Lung (tissue), 17 donors: ENCODE measurements at places on chromosomes 1 and 21.

DNA sequence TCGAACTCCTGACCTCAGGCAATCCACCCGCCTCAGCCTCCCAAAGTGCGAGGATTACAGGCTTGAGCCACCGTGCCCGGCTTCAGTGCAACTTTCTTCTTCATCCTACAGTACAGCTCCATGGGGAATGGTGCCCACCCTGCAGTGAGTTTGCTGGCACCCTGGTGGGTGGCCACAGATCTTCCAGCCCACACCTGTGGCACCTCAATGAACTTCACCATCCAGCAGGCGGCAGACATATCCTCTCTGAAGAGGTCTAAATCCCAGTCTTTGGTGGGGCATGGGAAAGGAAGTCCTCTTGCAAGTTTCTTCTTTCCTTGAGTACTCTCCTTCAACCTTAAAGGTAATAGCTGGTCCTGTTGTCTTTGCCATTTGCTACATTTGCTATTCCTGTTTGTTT lies 18.1 kb upstream of the ZBTB8A start:
- no peak overlapping the region for H3K27ac ChIP-seq
- no peaks in the 10 kb centered on the region for H3K36me3 ChIP-seq
- no peak overlapping the region for H3K4me3 ChIP-seq
- no peaks in the 10 kb centered on the region for H3K4me1 ChIP-seq

DNA sequence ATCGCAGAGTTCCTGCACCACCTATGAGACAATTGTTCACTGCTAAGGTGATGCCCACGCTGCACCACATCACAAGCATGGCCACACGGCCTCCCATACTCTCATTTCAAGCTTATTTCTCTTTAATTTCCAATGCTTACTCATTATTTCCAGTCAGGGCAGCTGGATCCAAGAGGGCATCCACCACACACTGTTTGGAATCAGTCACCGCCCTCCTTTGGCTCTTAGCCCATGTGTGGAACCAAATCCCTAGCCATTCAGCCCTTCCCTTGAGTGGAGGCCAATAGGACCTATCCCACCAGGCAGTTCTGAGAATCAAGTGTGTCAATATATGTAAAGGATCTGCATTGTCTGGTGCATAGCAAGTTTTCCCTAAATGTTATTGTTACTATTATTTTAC lies 26.3 kb upstream of the PALMD start:
- H3K4me3 ChIP-seq = no peak overlapping the region
- H3K4me1 ChIP-seq = no peaks in the 10 kb centered on the region
- no peak for DNase-seq
- H3K36me3 ChIP-seq = no peaks in the 10 kb centered on the region

DNA sequence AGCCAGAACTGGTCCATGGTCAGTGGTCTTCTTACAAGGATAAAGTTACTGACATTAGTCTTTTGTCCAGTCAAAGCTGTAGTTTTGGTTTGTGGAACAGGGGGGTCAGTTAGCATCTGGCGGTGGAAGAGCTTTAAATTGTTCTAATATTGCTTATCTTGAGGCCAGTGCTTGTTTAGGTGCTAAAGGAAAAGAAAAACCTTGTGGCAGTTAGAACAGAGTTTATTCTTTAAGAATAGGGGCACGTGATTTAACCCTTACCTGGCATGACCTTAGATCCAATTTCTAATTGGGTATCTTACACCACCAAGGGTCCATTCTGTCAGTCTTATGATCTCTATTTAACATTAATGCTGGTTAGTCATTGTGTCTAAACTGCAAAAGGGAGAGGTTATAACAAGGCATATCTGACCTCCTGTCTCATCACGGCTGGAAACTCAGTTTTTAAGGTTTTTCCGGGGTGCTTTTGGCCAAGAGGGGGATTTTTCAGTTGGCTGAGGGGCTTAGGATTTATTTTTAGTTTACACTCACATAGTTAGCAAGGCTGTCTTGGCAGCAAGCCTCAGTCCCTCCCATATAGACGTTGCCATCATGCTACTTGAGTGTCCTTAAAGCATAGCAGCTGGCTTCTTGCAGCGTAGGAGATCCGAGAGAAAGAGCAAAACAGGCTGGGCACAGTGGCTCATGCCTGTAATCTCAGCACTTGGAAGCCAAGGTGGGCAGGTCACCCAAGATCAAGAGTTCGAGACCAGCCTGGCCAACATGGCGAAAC lies 60.1 kb upstream of the FAM89A start:
- no peak overlapping the region for H3K27ac ChIP-seq
- H3K27me3 ChIP-seq = no peaks in the 10 kb centered on the region
- no peak overlapping the region for H3K4me3 ChIP-seq
- peak; percentile 100 for DNase-seq

DNA sequence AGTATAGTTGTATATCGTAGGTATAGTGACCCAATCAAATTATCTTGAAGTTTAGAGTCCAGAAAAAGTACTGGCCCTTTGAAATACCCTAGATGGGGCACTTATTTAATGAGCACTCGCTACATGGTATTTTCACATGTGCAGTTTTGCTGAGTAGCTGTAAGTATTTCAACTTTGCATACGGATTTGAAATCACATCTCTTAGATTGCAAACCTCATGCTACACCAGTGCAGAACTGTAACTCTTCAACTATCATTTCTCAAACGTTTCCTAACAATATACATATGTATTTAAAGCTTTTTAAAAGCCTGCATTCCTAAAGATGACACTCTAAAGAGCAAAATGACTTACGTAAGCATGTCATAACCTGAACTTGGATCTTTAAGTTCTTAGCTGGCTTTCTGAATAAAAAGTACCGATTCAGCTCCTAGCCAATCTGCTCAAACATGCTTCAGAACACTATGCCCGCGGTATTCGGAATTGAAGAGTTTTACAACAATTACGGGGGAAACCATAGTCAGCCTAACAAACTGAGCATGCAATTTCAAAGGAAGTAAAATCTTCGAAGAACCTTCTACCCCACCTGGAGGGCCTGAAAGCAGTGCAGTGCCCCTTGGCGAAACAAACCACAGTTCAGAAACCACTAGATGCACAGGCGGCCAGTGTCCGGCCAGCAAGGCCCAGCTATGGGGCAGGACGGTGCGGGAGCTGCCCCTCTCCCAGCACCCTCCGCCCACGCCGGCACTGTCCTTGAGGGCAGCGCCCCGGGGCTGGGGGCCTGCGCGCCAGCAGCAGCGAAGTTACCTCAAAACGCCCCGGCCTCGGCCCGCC lies 863 bp downstream of the FH start:
- peaks cover 11% of the 10 kb centered on the region for H3K36me3 ChIP-seq
- peak; percentile 32 for DNase-seq
- H3K27me3 ChIP-seq = peaks cover 7% of the 10 kb centered on the region
- H3K4me1 ChIP-seq = peaks cover 3% of the 10 kb centered on the region
- peak overlapping the region; percentile 97 for H3K27ac ChIP-seq

GRCh38 chr1:101077849-101078248 lies 52.3 kb upstream of the DPH5 start:
- DNase-seq = no peak
- H3K27me3 ChIP-seq = no peaks in the 10 kb centered on the region
- H3K36me3 ChIP-seq = no peaks in the 10 kb centered on the region
- H3K4me3 ChIP-seq = no peak overlapping the region
- no peak overlapping the region for H3K27ac ChIP-seq
- H3K4me1 ChIP-seq = no peaks in the 10 kb centered on the region

DNA sequence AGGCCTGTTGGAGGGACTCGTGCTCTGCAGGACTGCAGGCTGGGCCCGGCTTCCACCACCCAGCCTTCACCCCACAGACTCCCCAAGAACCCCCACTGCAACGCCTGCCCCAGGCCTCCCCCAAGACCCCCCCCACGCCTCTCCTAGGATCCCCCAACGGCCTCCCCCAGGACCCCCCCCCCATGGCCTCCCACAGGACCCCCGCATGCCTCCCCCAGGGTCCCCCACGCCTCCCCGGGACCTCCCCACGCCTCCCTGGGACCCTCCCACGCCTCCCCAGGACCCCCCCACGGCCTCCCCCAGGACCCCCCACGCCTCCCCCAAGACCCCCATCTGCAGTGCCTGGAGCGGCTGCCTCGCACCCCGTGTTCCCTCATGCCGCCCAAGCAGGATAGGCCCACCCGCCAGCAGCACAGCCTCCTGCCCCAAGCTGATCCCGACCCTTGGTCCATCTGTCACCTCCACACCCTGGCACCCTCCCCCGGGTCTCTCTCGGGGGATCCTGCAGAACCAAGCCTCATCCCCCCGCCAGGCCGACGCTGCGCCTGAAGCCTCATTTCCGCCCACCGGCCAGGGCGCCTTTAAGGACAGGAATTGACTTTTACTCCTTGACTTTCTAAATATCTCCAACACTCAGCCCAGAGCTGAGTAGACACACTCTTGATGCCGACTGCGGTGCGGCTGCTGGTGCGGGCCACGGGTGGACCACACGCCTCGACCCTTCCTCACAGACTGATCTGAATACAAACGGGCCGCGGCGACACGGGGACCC lies 14.1 kb upstream of the RNF223 start:
- no peak for DNase-seq
- no peaks in the 10 kb centered on the region for H3K27me3 ChIP-seq
- no peaks in the 10 kb centered on the region for H3K36me3 ChIP-seq

DNA sequence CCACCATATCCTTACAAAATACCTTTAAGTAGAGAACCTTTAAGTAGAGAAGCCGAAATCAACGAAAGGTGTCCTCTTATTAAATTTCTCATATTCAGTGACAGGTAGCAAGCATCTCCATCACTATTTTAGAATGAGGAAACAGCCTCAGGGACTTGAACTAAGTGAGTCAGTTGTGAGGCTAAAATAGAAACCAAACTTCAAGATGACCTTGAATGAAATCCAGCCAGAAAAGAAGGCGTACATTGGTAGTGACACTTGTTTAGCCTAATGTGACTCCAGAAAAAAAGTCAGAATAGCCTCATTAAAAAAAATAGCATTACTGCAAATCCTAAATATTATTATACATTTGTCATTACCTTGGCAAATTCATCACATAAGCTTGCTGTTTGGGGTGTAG lies 20.1 kb downstream of the RGS8 start:
- DNase-seq = no peak
- peaks cover 4% of the 10 kb centered on the region for H3K27me3 ChIP-seq
- no peak overlapping the region for H3K4me3 ChIP-seq

GRCh38 chr1:204072931-204073836 lies at the start of gene SOX13:
Gene SOX13, plus strand, starts transcription at chr1:204073115. Its CDS starts 39,801 bp downstream, at chr1:204112916.
- peak; percentile 96 for DNase-seq
- H3K27me3 ChIP-seq = no peaks in the 10 kb centered on the region
- peaks cover 38% of the 10 kb centered on the region for H3K4me1 ChIP-seq
- peak within 1 kb of the TSS; percentile 86 for H3K4me3 ChIP-seq
- H3K27ac ChIP-seq = peak within 1 kb of the TSS; percentile 76

DNA sequence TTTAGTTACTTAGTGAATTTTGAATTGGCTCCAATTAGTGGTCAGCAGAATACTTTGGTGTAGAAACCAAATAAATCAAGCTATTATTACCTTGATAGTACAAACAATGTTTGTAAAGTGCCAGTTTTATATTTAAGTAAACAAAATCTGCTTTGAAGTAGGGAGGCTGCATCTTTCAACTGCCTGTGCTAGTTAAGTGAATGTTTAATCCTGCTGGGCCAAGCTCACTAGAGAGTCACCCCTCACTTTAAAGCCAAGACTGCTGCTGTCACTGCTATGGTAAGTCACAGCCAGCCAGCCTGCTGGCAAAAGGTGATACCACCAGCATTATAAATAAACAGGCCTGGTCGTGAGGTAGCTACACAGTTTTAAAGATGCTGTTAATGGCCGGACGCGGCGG lies 10.3 kb upstream of the CFAP126 start:
- no peak overlapping the region for H3K27ac ChIP-seq
- no peak for DNase-seq
- no peaks in the 10 kb centered on the region for H3K4me1 ChIP-seq
- no peak overlapping the region for H3K4me3 ChIP-seq
- H3K36me3 ChIP-seq = no peaks in the 10 kb centered on the region
- no peaks in the 10 kb centered on the region for H3K27me3 ChIP-seq

DNA sequence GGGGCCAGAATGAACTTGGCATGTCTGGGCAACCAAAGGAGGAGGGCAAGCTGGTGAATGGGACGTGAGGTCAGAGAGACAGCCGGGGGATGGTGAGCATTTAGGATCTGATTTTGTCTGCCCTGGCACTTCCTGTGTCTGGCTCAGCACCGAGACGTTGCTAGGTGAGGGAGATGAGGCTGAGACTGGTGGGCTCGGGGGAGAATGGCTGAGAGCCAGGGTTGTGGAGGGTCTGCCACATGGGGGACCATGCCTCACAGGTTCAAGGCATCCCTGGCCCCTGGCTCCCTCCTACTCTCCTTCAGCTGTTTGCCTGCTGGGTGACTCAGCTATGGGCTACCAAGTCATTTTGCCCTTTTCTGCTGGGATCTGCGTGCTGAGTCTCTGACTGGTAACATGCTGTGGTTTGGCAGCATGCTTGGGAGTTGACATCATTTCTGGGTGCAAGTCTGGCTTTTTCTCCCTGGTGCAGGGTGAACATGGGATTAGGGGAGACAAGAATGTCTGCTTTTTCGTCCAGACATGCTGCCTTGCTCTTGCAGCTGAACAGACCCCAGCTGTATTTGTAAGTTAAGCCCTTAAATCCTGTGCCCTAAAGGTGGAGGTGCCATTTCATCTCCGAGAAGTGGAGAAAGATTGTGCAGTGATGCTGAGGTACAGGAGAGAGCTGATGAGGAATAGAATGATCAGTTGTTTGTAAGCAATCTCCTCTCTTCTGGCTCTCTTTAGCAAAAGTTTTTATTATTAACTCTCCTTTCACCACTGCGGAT lies 17.6 kb downstream of the GALNT2 start:
- no peak overlapping the region for H3K4me3 ChIP-seq
- peaks cover 5% of the 10 kb centered on the region for H3K4me1 ChIP-seq
- no peaks in the 10 kb centered on the region for H3K36me3 ChIP-seq
- no peak for DNase-seq

GRCh38 chr1:37238364-37239224 lies 204.3 kb upstream of the GRIK3 start:
- DNase-seq = no peak
- H3K36me3 ChIP-seq = no peaks in the 10 kb centered on the region
- H3K27me3 ChIP-seq = peaks cover 5% of the 10 kb centered on the region

GRCh38 chr1:11787251-11787803 lies 18.4 kb downstream of the MTHFR start:
- DNase-seq = peak; percentile 61
- no peaks in the 10 kb centered on the region for H3K27me3 ChIP-seq
- peaks cover 17% of the 10 kb centered on the region for H3K4me1 ChIP-seq
- peaks cover 17% of the 10 kb centered on the region for H3K36me3 ChIP-seq
- H3K4me3 ChIP-seq = no peak overlapping the region

DNA sequence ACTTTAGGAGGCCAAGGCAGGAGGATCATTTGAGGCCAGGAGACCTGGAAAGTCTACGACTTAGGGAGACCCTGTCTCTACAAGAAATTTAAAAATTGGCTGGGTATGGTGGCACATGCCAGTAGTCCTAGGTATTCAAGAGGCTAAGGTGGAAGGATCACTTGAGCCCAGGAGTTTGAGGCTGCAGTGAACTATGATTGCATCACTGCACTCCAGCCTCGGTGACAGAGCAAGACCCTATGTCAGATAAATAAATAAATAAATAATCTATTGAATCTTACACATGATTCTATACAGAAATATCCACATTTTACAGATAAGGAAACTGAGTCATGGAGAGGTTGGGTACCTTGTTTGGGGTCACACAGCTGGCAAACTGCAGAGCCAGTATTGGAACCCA lies 89.1 kb downstream of the MAN1C1 start:
- no peaks in the 10 kb centered on the region for H3K27me3 ChIP-seq
- H3K36me3 ChIP-seq = no peaks in the 10 kb centered on the region
- H3K4me3 ChIP-seq = no peak overlapping the region
- no peak overlapping the region for H3K27ac ChIP-seq
- H3K4me1 ChIP-seq = peaks cover 19% of the 10 kb centered on the region
- DNase-seq = no peak

GRCh38 chr1:150159550-150159949 lies 9.8 kb downstream of the PLEKHO1 start:
- peak overlapping the region; percentile 2 for H3K27ac ChIP-seq
- H3K27me3 ChIP-seq = no peaks in the 10 kb centered on the region
- peaks cover 17% of the 10 kb centered on the region for H3K36me3 ChIP-seq
- DNase-seq = no peak
- H3K4me3 ChIP-seq = no peak overlapping the region
